HCT116 (cell line): ENCODE measurements at places on chromosomes 11 and 22. TPM values are rescaled to one million over a fixed set of nuclear protein-coding genes. Genes with fewer than 3 reads are reported as not detected.

The CCS gene
- total RNA-seq = 40.6 TPM

DNA sequence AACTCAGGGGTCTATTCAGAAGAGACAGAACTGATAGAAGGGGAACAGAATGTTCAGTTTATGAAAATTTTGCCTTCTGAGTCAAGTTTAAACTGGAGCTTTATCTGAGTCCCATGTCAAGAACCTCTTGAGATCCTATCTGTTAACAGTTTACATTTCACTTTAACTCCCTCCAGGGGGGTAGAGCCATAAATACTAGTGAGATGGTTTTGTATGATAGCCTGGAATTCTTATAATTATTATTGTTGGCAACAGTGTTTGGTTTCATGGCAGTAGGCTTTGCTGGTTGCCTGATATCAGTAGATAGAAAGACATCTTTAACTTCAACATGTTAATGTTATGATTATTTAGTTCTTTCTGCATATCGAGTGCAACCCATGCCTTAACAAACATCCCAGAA lies 498.5 kb downstream of the INSC start:
- DNase-seq = no peak

- DNase-seq = no peak
These were observed 108.4 kb downstream of the PDE3B start for GRCh38 chr11:14751975-14752407.

- no peak for DNase-seq
These were observed 35.1 kb upstream of the GGTLC2 start for GRCh38 chr22:22609291-22609690.

DNA sequence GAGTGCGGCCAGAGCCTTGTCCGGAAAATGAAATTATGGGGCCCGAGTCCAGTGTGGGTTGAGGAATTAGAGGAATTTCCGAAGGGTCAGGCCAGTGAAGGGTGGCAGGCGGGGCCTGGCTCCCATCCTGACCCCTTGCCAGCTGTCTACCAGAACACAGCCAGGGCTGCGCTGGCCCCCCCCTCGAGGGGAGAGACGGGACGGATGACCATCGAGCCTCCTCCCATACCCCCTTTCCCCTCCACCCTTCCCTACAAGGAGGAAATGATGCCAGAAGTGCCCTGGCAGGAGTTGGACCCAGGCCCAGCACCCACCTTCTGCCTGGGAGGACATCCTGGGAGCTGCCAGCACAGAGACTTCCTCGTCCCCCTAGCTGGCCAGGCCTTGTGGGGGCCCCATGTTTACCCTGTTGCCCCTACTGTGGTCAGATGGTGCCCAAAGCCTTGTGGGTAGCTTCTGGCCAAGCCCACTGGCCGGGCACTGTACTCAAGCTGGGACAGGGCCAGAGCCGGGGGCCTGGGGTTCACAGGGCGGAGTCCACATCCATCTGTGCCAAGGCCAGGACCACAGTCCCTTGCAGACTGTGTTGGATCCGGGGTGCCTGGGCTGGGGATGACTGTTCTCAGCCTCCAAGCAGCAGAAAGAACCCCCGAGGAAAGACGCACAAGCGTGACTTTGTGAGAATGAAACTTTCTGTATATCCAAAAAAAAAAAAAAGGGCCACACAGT lies 20.8 kb downstream of the ARVCF start:
- no peak for DNase-seq
